ENCODE measurements at places on chromosomes 6 and 20.

GRCh38 chr6:88048578-88048977 lies 937 bp downstream of the SPACA1 start:
- no peak for DNase-seq

DNA sequence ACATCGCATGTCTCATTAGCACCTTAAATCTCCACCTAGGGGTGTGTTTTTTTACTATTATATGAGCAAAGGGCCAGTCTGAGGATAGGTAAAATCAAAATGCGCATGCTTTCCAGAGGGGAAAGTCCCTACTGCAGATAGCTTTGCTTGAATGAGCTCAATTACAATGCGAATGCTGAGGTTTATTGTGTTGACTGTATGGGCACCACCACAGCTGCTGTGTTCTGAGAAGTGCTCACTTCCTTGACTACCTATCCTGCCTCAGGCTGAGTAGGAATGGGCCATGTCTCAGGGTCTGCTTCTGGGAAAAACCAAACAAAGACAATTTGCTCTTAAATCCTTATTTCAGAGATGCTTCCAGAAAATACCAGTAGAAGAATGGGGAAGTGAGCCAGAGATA lies 36.6 kb downstream of the MOCS1 start:
- no peak for DNase-seq

GRCh38 chr6:103707596-103708325 lies 1152.0 kb downstream of the HACE1 start:
- DNase-seq: no peak

GRCh38 chr6:137911675-137912191 lies 44.7 kb downstream of the TNFAIP3 start:
- DNase-seq: no peak

GRCh38 chr6:14585689-14586088 lies 468.1 kb downstream of the CD83 start:
- no peak for DNase-seq

DNA sequence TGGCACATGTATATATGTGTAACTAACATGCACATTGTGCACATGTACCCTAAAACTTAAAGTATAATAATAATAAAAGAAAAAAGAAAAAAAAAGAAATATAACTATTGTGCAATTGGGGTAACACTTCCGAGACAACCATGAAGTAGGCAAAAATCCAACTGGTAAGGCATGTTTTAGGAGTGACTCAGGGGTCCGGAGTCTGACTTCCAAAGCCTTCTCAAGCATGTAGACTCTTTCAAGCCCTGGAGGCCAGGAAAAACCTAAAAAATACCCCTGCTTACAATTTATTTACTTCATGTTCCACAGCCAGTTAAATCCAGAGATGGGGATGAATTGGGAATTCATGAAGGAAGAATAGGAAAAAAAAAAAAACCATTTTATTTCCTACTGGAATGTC lies 161.3 kb upstream of the PHACTR1 start:
- DNase-seq: no peak

- no peak for DNase-seq
These were observed 46.0 kb downstream of the HUS1B start for GRCh38 chr6:610882-611281.

DNA sequence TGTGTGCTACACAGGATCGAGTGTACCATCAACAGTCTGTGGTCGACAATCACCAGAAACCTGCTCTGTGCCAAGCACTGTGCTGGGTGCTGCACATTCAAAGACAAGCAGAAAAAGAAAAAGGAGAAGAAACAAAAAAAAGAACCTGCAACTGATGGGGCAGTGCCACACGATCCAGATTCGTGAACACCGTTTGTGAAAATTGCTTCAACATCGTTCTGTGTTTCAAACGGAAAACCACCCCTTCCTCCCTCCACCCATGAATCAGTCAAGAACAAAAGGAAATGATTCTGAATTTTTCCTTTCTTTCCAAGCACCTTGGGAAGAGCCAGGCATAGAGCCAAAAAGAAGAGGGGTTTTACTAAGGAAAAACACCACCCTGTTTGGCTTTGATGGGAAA lies 129.2 kb upstream of the ARID1B start:
- DNase-seq: no peak

- no peak for DNase-seq
These were observed 789 bp downstream of the PHACTR1 start for GRCh38 chr6:12717356-12717755.

DNA sequence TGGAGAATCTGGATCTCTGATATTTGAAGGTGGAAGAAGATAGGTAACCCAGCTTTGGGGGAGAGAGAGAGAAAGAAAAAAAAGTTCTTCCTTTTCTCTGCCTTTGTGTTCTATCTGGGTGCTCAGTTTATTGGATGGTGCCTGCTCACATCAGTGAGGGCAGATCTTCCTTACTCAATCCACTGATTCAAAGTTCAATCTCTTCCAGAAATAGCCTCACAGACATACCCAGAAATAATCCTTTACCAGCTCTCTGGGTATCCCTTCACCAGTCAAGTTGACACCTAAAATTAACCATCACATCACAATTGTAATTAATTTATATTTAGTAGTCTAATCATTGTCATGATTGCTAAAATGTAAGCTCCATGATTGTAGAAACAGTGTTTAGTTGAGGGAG lies 189.1 kb downstream of the EPM2A start:
- DNase-seq: no peak

DNA sequence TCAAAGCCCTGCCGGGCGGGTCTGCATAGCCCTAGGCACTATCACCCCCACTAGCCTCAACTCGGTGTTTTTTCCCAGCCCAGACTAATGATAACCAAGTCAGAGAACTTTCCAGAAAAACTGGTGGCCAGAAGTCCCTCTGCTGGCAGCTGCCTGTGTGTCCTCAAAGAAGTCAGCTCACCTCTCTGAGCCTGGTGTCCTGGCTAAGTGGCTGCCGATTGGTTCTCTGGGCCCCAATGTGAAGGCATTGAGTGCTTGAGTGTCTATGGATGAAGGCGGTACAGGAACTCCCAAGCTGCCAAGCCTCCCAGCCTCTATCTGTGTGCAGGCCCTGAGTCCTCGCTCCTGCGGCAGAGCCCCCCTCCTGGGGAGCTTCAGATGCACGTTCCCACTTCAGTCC lies 355.6 kb downstream of the TAF4 start:
- no peak for DNase-seq

GRCh38 chr6:35359346-35359743 lies 17.0 kb downstream of the PPARD start:
- no peak for DNase-seq

DNA sequence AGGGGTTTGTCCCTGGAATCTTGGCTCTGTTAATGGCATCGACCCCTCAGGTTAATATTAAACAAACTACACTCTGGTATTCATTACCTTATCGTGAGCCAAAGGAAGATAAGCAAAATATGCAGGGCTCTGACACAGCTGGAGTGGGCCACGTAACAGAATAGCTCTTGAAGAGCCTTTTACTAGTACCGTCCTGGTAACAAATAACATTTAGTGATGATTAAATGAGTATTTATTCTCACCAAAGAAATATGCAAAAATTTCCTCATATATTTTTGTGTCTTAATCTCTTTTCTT lies 20.1 kb upstream of the UTRN start:
- no peak for DNase-seq

DNA sequence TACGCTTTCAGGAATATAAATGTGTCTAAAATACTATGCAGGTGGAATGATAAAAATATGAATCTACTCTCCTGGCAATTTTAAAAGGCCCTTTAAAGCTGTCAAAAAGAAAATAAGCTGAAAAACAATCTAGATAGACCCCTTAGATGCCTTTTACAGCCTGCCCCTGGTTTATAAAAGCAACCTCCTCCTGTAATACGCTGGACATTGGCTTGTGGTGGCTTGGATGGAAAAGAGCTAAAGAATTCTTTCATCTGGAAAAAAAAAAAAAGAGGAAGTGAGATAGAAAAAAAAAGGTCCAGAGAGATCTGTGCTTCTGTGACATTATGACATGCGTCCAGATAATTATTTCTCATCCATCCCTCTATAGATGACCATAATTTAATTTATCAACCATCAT lies 115.9 kb upstream of the NRSN1 start:
- DNase-seq: no peak

GRCh38 chr6:29696147-29697125 lies 15.5 kb upstream of the ZFP57 start:
- no peak for DNase-seq

- no peak for DNase-seq
These were observed 280.3 kb downstream of the CDC5L start for GRCh38 chr6:44667668-44668390.

DNA sequence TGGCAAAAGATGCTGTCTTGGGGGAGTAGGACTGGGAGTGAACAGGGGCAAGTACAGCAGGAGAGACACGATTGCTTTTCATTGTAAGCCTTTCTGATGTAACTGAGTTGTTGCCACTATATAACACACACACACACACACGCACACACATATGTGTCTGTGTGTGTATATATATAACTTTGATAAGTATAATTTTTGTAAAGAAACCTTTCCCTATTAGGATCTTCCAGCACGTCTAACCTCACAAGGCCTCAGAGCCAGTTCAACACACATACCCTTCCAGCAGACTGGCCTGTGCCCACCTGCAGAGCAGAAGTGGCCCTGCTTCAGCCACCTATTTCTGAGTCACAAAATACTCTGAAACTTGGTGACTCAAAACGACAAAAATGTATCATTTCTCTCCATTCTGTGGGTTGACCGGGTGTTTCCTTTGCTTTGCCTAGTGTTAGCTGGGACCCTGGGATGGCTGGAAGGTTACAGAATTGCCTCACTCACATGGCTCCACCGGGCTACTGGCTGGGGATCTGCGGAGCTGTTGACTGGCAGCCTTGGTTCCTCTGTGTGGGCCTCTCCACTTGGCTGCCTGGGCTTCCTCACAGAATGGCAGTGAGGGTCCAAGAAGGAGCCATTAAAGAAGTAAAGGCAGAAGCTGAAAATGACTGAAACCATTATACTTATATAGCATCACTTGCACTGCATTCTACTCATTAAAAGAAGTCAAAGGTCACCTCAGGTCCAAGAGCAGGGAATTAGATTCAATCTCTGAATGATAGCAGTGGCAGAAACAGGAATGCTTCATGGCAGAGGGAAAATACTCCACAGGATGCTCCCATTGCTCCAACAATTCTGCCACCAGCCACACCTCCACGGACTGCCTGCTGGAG lies 126.4 kb downstream of the BANF2 start:
- no peak for DNase-seq

- no peak for DNase-seq
These were observed 43.1 kb upstream of the SNX9 start for GRCh38 chr6:157779705-157780604.

DNA sequence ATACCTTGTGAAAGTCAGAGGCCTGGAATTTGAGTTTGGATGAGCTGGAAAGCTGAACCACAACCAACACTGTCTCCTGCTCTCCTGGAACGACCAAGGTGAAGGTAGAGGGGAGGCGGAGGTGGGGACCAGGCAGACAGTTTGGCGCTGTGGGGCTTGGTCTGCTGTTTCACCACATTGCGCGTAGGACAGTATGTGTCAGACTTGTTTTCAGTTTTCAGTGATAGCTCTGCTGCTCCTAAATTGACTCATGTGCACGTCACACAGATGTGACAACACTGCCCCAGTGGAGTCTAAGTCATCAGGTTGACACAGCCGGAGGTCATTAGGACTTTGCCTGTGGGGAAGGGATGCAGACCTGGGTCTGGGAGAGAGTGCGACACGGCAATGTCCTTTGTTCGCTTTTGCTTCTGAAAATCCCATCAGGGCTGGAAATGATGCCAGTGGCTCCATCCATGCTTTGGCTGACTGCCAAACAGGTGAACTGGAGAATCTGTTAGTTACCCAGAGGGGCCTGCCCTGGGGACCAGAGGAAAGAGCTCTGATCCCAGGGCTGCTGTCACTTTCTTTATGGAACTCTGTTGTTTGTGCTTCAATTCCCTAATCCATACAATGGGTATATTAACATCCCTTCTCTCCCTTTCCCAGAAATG lies 255.5 kb downstream of the CDC5L start:
- DNase-seq: peak; percentile 15

DNA sequence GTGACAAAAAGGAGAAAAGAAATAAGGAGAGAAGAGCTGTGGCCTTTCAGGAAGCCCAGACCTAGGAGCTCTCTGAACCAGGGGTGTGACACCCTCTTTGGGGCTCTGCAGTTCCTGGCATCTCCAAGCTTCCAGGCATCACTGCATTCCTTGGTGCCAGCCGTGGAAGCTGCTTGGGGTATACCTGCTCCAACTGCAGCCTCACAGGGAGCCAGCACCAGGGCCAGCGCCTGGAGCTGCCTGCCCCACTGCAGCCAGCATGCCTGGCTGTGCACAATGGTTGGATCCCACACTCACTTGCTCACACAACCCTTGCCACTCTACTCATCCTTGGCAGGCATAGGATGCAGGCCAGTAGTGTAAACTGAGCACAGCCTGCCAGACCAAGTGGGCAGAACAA lies 242.1 kb upstream of the GJE1 start:
- no peak for DNase-seq

DNA sequence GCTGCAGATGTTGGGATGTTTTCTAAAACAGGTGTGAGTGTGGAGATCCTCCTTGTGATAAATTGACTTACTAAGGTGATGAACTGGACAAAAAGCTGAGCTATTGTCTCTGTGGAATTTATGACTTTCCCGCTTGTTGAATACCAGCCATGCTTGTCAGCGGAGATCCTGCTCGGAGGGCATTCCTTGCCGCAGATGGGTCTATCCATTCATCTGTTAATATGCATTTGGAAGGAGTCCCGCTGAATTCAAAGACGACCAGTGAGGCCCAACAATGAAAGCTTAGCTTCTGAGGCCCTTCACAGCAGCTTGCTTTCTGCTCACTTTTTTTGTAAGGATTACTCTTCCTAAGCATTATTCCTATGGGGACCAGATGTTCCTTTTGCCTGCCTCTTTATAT lies 124.9 kb downstream of the TIAM2 start:
- DNase-seq: no peak

DNA sequence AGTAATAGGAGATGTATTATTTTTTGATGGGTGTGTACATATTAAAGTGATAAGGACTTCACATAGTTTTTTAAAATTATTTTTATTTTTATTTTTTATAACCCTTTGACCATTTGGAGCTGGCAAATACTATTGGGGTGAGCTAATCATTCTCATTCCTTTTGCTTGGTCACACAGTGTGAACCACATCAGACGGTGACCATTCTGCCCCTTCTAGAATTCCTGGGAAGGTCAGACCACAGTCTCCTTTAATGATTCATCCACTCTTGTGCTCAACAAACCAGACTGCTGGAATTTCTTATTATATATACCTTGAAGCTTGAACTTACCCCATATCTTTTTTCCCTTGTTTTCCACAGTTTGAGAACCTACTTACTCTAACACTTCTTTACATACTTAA lies 23.9 kb upstream of the PRL start:
- DNase-seq: no peak

GRCh38 chr6:122408702-122409458 lies 9.4 kb downstream of the HSF2 start:
- no peak for DNase-seq

- DNase-seq: peak; percentile 5
These were observed 17.2 kb downstream of the SLC2A12 start for GRCh38 chr6:134034961-134035822.

DNA sequence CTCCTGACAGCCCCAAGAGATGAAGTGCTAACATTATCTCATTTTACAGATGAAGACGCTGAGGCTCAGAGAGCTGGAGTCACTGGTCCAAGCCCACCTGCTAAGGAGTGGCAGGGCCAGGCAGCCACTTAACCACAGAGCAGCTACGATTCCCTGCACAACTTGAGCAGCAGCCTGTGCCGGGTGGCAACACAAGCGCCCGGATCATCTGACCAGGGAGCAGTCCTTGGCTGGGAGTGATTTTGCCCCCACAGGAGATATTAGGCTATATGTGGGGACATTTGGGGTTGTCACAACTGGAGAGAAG lies 93.2 kb upstream of the PTPN1 start:
- DNase-seq: no peak
